Kidney glomerular epithelial cell (primary cell): ENCODE measurements at places on chromosomes 13 and 19.

DNA sequence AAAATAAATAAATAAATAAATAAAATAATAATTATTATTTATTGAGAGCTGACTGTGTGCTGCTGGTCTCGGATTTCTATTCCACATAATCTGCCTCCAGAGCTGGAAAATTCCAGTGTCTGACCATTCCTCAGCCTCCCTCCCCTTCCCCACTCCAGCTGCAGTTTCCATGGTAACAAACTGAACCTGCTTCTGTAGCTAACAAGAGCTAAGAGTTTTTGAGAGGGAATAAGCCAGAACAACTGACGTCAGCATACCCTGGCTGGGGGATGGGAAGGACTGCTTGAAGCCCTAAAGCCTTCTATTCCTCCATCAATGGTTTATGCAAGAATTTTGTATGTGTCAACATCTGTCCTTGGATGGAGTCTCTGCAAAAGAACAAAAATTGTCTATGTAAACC, 26.0 kb upstream of the PEG3 start:
- DNase-seq, result no peak

GRCh38 chr19:43372462-43372861, 19.0 kb downstream of the CD177 start:
- DNase-seq, result no peak

DNA sequence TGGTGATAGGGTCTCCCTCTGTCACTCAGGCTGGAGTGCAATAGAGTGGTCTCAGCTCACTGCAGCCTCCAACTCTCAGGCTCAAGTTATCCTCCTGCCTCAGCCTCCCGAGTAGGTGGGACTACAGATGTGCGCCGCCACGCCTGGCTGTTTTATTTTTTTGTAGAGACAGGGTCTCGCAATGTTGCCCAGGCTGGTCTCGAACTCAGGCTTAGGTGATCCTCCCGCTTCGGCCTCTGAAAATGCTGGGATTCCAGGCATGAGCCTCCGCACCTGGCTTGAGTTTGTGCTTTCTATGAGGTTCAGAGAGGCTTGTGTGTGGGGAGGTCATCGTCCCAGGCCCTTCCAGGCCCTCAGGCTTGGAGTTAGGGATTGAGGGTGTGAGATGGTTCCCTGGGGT, 39.2 kb upstream of the TNFAIP8L1 start:
- DNase-seq, result no peak

GRCh38 chr19:18204394-18205199, 755 bp upstream of the RAB3A start:
- DNase-seq, result no peak

- DNase-seq, result no peak
Observed at GRCh38 chr13:64206430-64207225, 2791.0 kb upstream of the PCDH20 start.

DNA sequence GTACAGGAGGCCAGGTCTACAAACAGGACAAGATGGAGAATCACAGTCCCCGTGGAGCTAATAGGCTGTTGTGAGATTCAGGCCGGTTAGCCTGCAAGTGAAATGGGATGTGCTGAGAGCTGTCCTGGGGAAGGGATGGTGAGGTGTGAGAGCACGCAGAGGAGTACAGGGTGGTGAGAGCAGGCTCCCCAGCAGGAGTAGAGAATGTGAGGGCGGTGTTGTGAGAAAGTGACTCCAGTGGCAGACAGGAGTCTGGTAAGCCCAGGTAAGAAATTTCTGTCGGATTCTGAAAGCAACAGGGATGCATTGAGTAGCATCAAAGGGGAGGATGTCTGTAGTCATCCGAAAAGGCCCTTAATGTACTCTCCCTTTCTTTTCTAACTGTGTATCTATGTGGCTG, 50.7 kb upstream of the GPR183 start:
- no peak for DNase-seq

DNA sequence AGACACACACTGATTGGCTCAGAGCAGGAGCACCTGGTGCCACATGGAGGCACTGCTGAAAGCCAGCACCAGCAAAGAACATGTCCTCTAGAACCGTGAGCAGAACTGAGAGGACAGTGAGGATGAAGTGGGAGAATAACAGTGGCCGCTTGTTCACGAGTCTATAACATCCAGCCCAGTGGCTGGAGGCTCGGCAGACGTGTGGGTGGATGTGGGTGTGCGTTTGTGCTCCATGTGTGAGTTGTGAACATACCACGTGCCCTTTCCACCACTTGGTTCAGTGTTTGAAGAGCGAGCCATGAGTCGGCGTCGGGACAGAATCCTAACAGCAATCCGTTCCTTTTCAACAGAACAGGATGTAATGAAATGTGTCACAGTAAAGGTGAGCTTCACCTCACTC, 113.0 kb downstream of the SOX1 start:
- no peak for DNase-seq

DNA sequence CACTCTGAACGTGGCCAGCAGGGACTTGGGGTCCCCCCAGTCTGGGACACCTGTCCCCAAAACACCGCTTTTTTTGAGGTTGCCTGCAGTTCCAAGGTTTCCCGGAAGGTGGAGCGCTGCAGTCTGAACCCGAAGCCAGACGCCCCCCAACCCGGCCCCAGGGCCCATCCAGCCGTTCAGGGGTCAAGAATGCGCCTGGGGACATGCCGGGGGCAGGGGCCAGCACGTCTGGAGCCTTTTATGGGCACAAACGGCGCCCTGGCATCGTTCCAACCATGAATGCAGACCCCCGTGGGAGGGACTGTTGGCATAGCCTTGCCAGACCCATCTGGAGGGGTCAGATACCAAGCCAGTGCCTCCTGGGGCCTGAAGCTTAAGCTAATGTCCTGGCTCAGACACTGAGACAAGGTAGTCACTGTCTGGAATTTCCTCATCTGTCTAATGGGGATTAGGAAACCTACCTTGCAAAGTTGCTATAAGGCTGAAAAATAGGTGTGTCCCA, 6.9 kb downstream of the S1PR5 start:
- DNase-seq, result no peak

DNA sequence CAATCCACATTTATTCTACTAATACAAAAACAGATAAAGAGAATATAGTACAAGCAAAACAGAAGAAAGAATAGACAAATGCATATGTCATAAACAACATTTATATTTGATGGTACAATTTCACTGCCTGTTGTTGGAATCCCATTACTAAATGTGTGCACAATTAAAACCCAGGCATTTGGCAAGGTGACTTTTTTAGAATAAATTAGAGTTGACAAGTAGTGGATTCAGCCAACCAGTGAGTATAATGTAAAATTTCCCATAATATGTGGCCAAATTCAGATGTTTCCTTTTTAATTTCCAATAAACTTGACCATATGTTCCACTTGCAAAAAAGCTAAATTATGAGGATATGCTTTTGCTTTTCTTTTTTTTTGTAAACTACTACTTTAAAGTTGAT, 1578.8 kb downstream of the OLFM4 start:
- no peak for DNase-seq

DNA sequence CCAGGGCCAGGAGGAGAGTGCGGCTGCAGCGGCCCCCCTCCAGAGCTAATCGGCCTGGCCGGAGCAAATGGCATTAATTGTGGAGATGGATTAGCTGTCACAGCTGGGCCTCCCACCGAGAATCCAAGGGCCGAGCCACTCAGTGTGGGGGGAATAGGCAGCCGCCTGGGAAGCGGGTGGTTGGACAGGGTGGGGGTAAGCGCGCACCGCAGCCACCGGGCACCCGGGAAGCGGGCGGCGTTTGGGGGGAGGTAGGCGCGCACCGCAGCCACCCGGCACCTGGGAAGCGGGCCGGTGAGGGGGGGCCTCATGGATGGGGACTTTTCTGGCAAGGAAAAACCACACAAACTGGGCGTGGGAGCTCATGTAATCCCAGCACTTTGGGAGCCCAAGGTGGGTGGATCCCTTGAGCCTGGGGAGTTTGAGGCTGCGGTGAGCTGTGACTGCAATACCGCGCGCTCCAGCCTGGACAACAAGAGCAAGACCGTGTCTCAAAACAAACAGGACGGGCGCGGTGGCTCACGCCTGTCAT, 9.7 kb downstream of the R3HDM4 start:
- no peak for DNase-seq

DNA sequence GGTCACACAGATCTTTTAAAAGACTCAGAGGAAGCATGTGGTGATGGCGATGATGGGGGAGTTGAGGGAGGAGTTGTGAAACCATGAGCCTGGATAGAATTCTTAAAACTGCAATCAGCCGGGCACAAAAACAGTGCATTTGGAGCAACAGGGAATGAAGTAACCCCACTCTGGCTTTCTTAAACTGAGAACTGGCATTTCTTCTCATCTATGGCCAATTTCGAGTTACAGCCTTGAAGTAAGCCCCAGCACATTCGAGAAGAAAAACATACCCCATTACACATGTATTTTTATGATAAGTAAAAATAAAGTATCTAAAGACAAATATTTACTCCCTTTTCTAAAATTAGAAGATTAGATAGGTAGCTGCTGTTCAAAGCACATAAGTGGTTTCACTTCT, 70.1 kb downstream of the DCLK1 start:
- no peak for DNase-seq
